Esophagus squamous epithelium (tissue), 5 donors: ENCODE measurements at places on chromosomes 2 and 18. TPM values are rescaled to one million over a fixed set of nuclear protein-coding genes. Genes with fewer than 3 reads are reported as not detected.

GRCh38 chr2:18651842-18652774, 62.7 kb upstream of the NT5C1B start:
- no peaks in the 10 kb centered on the region for H3K36me3 ChIP-seq
- no peaks in the 10 kb centered on the region for H3K27me3 ChIP-seq
- H3K4me1 ChIP-seq: no peaks in the 10 kb centered on the region
- DNase-seq: no peak
- no peak overlapping the region for H3K4me3 ChIP-seq

DNA sequence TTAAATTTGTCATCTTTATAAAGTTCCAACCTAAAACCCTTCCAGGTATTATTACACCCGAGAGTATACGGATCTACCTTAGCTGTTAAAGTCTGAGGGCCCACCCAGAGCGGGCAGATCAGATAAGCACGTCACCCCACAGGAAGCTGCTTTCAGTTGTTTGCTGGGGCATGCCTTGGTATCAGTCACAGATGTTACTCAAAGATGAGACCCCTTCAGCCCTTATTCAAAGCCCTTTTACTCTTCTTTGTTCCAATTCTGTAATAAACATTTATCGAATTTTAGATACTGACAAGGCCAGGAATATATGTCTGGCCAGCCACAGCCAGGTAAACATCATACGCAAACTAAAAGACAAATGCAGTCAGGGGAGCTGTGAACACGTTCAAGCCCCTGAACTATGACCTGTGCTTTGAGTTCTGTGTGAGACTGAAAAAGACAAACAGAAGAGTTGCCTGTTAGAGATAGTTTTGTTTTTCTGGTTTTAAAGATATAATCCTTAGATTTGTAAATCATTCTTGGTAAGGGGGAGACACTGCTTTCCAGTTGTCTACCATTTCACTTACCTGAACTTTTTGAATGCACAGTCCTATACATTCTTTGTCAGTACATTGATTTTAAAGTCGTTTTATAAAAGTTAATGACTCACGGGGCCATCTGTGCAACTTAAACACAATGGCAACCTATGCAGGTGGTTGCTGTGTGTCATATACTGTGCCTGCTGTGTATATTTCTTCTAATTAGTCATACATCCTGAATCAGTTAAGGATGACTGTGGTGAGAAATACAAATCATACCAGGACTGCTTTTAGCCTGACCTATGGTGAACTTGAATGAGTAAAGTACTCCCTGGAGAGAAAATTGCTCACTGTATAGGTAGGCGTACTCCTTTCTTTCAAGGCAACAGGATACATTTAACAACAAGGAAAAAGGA, 100.5 kb upstream of the ITPRID2 start:
- no peak overlapping the region for H3K4me3 ChIP-seq
- H3K4me1 ChIP-seq: no peaks in the 10 kb centered on the region
- H3K36me3 ChIP-seq: no peaks in the 10 kb centered on the region
- H3K27ac ChIP-seq: peak overlapping the region; percentile 51

Gene SLC11A1
- total RNA-seq: 1.7 TPM

GRCh38 chr2:150532879-150533278, 45.4 kb upstream of the RND3 start:
- peaks cover 24% of the 10 kb centered on the region for H3K4me1 ChIP-seq
- H3K36me3 ChIP-seq: no peaks in the 10 kb centered on the region
- DNase-seq: no peak
- H3K27me3 ChIP-seq: no peaks in the 10 kb centered on the region

Gene TMEM182
- 1.5 TPM for total RNA-seq

Gene LYPD1
- 6.1 TPM for total RNA-seq

Gene REG3A
- total RNA-seq: not detected

GRCh38 chr2:118495290-118495689, 352.2 kb downstream of the EN1 start:
- H3K4me3 ChIP-seq: no peak overlapping the region
- no peaks in the 10 kb centered on the region for H3K27me3 ChIP-seq
- no peaks in the 10 kb centered on the region for H3K4me1 ChIP-seq

DNA sequence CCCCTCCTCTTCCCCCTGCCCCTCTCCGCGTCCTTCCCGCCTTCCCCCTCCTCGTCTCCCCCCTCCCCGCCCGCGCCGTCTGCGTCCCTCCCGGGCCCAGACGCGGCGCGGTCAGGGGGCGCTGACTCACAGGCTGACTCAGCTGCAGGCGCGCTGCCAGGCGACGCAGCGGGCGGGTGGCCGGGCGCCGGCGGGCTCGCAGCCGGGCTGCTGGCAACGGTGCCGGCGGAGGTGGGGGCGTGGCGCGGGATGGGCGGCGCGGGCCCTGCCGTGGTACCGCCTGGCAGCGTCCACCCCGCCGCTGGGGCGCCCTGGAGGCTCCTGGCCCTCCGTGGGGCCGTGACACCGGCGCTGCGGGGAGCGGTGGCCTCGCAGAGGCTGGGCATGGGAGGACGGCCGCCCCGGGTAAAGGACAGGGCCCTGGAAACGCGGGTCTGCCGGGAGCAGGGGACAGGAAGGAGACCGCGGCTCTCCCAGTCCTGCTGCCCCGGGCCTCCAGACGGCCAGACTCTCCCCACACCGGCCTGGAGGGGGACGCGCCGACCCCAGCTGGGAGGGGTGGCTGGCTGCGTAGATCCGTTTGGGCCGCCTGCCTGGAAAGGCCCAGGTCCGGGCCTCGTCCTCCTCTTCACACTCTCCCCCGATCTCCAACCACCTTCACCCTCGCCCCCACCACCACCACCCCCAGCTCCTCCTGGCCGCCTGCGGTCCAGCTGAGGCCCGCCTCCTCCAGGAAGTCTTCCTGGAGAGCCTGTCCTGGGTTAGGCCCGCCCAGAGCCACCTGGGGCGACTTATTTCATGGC, 10.0 kb upstream of the PROC start:
- peak overlapping the region; percentile 88 for H3K27ac ChIP-seq
- no peaks in the 10 kb centered on the region for H3K36me3 ChIP-seq
- peaks cover 25% of the 10 kb centered on the region for H3K4me1 ChIP-seq
- H3K4me3 ChIP-seq: peak overlapping the region; percentile 35
- H3K27me3 ChIP-seq: no peaks in the 10 kb centered on the region

DNA sequence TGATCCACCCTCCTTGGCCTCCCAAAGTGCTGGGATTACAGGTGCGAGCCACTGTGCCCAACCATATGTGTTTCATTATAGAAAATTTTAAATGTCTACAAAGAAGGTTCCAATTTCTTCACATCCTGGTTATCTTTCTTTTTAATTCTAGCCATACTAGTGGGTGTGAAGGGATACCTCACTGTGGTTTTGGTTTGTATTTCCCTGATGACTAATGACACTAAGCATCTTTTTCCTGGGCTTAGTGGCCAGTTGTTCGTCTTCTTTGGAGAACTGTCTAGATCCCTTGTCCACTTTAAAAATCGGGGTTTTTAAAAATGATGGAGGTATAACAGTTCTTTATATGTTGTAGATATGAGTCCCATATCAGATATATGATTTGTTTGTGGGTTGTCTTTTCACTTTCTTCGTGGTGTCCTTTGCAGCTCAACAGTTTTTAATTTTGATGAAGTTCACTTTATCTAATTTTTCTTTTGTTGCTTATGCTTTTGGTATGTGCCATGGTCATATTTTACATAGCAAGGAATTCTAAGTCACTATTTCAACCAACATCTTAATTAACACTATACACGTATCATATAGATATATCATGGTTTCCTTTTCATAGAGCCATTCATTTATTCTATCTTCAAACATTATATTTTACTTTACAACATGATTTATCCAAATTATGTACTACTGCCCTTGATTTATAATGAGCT, 135.0 kb upstream of the RIOK3 start:
- no peak overlapping the region for H3K4me3 ChIP-seq
- no peaks in the 10 kb centered on the region for H3K4me1 ChIP-seq
- no peak overlapping the region for H3K27ac ChIP-seq
- H3K27me3 ChIP-seq: no peaks in the 10 kb centered on the region
- no peaks in the 10 kb centered on the region for H3K36me3 ChIP-seq

DNA sequence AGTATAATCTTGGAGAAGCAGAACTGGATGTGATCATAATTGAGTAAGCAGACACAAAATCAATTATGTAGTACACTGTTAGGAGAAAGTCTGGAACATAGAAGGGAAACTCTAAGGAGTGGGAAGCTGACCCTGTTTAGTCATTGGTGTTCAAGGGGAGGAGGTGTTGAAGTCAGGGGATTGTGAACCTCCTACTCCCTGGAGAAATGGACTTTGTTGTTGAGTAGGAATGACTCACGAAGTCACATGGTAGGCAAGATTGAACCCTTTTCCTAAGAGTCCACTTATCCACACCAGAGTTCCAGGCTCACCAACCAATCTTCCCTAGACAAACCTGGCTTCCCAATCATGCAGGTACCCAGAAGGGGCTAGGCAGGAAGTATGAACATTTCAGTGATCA, 81.0 kb upstream of the BCL11A start:
- peaks cover 22% of the 10 kb centered on the region for H3K27me3 ChIP-seq
- H3K4me1 ChIP-seq: no peaks in the 10 kb centered on the region
- DNase-seq: no peak
- no peaks in the 10 kb centered on the region for H3K36me3 ChIP-seq
- no peak overlapping the region for H3K4me3 ChIP-seq
- H3K27ac ChIP-seq: no peak overlapping the region

DNA sequence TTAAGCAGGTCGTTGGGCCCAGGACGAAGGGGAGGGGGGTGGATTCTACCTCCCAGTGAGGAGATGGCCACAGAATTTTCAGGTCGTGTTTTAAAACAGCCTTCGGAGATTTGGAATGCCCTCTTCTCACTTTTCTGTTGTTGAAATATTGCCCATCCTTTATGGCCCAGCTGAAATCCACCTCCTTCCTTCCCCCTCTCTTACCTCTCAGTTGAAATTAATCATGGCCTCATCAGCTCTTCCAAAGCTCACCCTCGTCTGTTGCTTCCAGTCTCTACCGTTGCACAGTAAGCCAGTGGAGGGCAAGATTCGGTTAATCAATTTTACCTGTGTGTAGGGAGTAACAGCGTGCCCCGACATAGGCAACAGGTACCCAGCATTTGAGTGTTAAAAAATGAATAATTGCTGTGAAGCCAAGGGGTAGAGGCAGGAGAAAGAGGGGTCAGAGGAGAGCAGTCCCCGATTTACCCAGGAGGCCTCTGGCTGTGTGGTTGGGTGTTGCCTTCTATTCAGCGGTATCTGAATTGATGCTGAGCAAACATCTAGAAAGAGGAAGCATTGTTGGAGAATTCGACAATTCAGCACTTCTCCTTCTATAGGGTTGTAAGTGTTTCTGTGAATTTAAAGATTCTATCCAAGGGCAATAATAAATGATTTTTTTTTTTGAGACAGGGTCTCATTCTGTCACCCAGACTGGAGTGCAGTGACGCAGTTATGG, 8.6 kb upstream of the PDIA6 start:
- no peak overlapping the region for H3K27ac ChIP-seq
- no peaks in the 10 kb centered on the region for H3K27me3 ChIP-seq
- H3K4me3 ChIP-seq: no peak overlapping the region

DNA sequence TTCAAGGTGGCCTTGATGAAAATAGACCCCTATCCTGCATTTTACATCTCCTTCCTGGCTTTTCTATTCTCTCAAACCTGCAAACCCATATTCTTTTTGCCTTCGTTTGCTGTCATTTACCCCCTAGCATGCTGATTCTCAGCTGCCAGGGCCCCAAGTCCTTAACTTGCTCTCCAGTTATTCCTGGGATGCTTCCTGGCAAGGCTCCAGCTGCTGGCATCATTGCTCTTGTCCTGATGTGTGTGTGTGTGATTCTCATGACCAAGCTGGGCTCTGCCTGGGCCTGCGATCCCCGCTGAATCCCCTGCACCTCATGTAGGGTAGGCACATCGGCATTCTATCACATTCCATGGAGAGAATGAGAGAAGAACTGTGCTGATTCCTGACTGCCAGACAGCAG, 11.9 kb downstream of the NPAS2 start:
- no peaks in the 10 kb centered on the region for H3K4me1 ChIP-seq
- H3K27ac ChIP-seq: no peak overlapping the region
- H3K4me3 ChIP-seq: no peak overlapping the region
- no peaks in the 10 kb centered on the region for H3K36me3 ChIP-seq
- DNase-seq: no peak

Gene GKN1
- not detected for total RNA-seq

DNA sequence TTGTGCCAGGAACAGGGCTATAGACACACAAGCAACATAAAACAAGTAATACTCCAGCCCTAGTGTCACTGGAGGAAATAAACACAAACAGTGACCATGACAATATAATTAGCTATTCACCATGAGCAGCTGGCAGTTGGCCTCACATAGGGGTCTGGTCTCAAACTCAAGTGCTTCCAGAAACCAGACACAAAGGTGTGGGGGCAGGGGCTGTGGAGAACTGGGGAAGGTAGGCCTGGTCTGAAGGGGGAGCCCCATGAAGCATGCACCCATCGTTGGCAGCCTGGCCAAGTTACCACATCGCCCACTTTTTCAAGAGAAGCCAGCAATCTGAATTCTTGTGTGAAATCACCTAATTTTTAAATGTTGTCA, 49.5 kb upstream of the SP3 start:
- no peaks in the 10 kb centered on the region for H3K27me3 ChIP-seq
- no peak overlapping the region for H3K4me3 ChIP-seq
- peak overlapping the region; percentile 72 for H3K27ac ChIP-seq
- H3K4me1 ChIP-seq: peaks cover 46% of the 10 kb centered on the region

GRCh38 chr2:190766595-190766994, 114.0 kb upstream of the GLS start:
- peaks cover 2% of the 10 kb centered on the region for H3K4me1 ChIP-seq
- no peaks in the 10 kb centered on the region for H3K36me3 ChIP-seq

Gene IL36G
- not detected for total RNA-seq
